ENCODE measurements at places on chromosomes 3 and 15.

DNA sequence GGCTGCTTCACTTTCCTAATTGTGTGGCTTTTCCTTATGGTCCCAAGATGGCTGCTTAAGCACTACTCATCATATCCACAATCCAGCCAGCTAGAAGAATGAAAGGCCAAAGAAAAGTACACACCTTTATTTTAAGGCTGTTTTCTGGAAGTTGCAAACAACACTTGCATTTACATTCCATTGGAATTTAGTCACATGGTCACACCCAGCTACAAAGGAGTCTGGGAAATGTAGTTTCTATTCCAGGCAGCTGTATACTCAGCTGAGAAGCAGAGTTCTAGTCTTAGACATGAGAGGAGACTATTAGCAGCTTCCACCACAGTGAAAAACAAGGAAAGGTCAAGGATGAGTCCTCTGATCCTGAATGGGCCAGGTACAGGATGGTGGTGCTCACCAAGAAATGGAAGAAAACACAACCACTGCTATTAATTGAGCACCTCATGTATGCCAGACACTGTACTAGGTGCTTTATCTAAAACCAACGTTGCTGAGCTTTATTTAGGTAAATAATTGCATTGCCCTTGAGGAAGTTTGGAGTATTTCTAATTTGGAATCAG is 28.0 kb upstream of the ATG7 start:
- DNase-seq = no peak

DNA sequence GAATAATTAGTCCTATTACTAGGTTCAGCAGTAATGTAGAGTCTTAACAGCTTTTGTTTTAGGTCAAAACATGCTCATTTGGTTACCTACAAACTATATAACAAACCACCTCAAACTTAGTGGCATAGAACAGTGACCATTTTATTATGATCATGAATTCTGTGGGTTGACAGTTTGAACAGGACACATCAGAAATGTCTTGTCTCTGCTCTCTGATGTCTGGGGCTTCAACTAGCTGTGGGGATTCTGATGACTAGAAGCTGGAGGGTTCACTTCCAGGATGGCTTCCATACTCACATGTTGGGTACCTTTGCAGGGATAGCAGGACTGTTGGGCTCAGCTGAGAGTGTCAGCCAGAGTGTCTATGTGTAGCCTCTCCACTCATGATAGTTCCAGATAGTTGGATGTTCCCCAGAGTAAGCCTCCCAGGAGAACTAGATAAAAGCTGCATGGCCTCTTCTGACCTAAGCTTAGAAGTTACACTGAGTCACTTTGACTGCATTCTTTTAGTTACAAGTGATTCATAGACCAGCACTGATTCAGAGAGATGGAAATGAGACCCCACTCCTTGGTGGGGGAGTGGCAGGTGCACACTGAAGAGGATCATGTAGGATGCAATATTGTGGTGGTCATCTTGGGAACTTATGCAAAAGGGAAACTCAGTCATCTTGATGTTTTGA is 32.6 kb downstream of the PLCL2 start:
- DNase-seq = no peak

DNA sequence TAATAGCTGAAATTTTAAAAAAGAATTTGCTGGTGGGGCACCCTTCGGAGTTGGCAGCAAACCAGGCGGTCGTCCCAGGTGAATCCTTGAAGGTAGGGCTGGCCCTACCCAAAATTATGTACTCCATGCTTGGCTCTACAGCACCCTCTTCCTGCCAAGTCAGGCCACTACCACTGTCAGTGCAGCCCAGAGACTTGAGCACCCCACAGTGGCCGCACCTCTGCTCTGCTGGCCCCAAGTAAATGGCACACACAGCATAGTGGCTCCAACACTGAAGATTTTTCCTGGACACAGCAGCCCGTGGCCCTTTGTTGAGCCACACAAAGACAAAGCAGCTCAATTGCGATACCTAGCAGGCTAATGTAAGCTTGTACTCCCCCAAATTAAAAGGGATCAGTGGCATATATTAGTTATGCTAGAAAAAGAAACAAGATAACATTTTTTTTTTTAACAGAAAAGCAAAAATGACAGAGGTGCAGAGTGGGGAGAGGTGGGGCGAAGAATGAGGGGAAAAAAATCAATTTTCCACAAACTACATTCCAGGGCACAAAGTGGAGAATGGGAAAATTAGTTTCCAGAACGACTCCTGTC is 250.5 kb downstream of the UACA start:
- DNase-seq = no peak

DNA sequence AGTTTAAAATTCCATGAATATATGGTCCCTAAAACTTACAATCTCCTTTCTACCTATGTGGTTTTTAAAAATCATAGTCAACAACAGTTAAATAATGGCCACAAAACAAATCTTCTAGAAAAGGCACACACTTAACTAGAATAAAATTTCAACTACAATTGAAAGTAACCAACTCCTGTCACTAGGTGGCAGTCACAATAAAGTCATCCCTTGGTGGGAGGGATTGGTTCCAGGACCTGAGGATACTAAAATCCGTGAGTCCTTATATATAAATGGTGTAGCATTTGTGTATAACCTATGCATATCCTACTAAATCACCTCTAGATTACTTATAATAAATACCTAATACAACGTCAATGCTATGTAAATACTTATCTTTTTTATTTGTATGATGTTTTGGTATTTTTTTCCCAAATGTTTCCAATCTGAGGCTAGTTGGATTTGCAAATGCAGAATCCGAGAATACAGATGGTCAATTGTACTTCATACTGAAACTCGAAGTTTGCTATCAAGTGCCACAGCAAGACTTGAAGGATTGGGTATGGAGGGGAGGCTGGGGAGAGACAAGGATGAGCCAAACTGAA is 172.6 kb downstream of the FMN1 start:
- DNase-seq = no peak

DNA sequence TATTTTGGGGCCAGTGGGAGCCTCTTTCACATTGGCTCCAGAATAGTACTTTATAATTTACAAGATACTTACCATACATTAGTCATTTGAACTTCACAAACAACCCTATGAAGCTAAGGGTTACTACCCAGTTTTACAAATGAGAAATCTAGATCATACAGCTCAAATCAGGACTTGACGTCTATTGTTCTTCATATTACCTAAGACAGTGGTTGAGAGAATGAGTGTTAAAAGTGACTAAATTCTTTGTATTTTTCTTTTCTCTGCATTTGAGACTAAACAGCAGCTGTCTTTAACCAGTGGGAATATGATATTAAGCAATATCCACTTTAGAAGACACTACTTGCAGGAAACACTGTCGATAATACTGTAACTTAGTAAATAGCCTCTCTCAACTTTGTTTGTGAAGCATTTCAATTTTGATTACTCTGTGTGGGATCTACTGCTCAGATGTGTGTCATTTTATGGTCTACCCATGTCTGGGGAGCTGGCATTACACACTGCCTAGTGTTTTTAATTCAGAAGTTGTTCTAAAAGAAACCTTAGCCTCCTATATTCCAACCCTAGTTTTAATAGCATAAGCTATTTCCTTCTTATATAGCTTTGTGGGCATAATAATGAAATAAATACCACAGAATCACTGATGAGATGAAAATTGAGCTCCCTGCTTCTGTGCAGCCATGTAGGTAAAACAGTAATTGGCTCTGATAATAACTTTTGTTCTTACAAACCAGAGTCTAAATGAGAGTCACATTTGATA is 45.9 kb downstream of the IQCH start:
- DNase-seq = no peak

DNA sequence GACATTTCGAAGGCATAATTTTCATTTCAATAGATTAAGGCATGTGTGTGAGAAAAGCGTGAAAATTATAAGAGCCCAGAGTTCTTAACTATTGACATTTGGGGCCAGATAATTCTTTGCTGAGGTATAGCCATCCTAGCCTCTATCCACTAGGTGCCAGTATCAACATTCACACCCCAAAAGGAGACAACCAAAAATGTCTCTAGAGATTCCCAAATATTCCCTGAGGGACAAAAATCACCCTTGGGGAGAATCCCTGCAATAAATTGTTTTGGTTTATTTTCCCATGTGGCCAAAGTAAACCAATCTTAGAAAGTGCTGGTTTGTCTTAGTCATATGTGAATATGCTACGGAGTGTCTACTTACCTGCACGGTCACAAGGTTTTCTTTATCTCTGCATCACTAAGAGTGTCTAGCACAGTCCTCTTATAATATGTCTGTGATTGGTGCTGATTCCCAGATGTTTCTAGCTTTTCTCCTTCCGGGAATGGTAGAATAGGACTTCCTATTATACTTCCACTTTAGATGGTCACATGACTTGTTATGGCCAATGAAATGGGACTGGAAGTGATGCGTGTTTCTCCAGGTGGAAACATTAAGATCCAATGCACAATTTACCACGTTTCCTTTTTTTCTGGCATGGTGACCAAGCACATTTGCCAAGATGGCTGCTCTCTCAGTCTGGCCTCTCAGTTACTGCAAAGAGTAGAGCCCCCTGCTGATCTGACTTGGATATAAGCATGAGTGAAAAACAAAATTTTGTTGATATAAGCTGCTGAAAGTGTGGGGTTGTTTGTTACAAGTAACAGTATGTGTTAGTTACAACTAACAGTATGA is 8.0 kb upstream of the KBTBD8 start:
- DNase-seq = no peak

GRCh38 chr3:50600141-50600753 is 11.3 kb downstream of the CISH start:
- DNase-seq = no peak

- peak; percentile 39 for DNase-seq
Measured at GRCh38 chr3:111851511-111851954, 7.5 kb upstream of the PHLDB2 start.

- no peak for DNase-seq
Measured at GRCh38 chr3:128849911-128850455, 29.4 kb upstream of the ACAD9 start.

- no peak for DNase-seq
Measured at GRCh38 chr3:123893012-123893411, 8.9 kb upstream of the MYLK start.

GRCh38 chr3:111506435-111506834 is 35.6 kb upstream of the CD96 start:
- no peak for DNase-seq

DNA sequence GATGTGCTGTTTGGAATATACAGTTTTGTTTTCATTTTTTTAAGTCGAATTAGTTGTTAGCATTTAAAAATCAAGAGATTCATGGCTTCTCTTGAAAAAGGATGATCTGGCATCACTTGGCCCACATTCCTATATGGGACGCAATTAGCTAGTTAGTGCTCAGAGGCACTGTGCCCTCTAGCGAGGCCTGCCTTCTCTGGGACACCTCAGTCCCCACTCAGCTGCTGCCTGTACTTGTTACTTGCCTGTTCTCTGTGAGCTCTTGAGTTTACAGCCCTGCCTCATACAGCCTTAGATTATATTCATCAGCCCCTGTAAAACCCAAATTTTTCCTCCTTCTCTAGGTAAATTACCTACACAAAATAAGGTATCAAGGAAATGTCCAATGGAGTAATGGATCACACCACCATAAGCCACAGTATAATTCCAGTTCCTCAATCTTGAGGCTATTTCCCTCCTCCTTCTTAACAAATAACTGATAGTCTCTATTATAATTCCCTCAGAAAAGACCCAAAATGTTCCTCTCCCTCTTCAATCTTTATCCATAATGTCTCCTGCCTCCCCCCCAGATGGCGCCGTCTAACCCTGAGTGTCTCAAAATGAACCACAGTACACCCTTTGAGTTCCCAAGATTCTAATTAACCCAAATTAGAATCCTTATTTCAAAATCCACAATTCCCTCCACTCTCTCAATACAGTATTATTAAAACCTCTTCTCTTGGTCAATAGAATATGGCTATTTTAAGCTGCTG is 2.7 kb downstream of the ZMAT3 start:
- DNase-seq = no peak

DNA sequence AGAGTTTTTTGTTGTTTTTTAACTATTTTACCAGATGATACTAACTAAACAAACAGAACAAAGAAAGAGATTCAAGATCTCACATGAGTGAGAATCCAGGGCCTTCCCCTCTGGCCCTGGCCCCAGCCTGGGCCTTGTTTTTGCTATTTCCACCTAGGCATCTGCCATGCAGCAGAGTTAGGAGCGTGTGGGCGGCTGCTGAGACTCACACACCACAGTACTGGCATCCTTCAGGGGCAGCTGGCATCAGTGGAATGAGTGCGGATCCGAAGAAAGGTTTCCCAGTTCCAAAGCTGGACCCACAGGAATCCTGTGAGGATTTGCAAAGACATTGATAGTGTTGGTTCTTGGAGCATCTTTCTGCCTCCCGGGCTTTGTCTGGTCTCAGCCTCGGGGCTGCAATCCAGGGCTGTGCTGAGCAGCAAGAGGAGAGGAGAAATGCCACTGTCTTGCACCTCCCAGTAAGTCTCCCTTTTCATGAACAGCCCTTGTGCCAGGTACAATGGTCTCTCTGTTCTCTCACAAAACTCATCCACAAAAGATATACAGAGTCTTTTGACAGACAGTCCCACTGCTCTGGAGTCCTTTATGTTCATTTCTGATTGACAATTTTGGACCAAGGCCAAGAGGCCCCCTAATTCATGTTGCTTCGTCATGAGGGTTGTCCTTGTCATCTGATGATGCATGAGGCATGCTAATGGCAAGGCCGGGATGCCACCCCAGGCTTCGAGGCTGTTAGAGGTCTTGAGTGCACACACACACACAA is 46.6 kb downstream of the APH1B start:
- no peak for DNase-seq

- no peak for DNase-seq
Measured at GRCh38 chr3:3801494-3801841, 2.2 kb downstream of the LRRN1 start.

DNA sequence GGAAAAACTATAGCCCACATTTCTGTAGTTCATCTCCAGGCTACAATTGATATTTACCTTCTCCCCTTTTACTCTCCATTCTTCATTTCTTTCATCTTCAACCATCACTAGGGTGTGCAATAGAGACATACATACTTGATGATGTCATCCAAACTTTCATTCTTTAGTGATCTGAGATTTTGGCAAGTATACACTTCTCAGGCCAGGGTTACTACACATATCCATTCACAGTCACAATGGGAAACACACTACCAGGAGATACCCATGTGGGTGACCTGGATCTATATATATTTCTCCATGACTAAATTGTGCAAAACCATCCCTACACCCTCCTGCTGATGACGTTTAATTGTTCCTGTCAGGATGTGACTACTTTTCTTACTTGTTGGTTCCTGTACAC is 769.5 kb upstream of the DPPA4 start:
- DNase-seq = no peak

GRCh38 chr3:187130346-187131066 is 8.8 kb downstream of the RPL39L start:
- no peak for DNase-seq

GRCh38 chr15:92693691-92694331 is 38.2 kb upstream of the FAM174B start:
- no peak for DNase-seq

GRCh38 chr3:112685420-112685819 is 44.5 kb upstream of the CCDC80 start:
- DNase-seq = no peak

Measured in uterus (tissue), 4 donors.